ENCODE measurements at places on chromosomes 12 and 14. TPM values are rescaled to one million over a fixed set of nuclear protein-coding genes. Genes with fewer than 3 reads are reported as not detected.

DNA sequence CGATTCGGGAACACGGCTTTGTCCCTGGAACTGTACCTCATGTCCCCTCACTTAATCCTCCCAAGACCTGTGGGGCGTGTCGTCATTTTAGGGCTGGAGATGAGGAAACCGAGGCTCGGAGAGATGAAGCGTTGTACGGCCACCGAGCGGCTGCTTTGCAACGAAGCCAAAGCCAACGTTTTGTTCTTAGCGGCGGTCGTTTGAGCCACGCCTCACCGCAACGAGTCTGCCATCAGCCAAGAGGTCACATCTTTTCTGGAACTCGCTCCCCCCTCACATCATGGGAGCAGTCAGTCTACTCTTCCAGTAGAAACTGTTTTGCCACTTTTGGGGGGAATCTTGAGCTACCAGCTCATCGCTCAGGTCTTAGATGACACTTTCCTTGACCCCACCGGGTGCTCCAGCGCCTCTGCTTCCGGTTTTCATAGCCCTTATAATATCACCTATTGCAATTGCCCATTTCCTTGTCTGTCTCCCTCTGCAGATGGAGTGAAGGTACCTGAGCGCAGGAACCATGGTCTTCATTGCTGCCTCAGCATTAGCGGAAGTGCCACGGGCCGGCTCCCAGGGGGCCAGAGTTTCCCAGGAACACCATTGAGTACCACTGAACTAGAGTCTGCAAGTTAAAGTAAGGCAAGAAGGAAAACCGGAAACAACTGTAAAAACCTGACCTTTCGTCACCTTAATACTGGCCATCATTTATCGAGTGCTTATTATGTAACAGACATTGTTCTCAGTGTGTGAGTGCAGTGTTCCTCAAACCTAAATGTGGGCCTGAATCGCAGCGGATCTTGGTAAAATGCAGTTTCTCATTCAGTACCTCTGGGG is 19.6 kb downstream of the NINJ2 start:
- DNase-seq, result no peak

DNA sequence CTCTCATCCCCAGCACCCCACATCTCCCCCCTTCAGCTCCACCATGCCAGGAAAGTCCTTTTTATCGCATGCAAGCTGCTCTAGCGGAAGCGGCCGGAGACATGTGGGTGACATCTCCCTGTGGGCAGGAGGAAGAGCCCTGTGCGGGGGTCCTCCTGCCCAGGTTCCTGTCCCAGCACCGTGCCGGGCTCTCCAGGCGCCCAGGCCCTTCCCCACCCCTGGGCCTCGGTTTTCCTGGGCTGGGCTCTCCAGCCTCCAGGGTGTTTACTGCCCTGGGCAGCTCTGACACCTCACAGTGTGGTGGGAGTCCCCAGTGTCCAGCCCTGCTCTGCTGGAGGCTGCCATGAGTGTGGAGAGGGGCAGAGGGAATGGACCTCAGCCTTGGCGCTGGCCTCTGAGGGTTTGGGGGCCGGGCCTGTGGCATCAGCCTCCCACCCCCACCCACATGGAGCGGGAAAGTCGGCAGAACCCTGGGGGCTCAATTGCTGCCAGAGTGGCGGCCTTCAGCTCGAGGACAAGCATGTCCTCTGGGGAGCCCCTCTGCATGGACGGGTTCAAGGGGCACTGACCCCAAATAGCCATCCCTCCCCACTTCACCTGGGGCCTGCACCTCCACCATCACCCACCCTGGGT is 16.9 kb downstream of the ASPG start:
- DNase-seq, result no peak

GRCh38 chr14:74962046-74962445 is 6.6 kb upstream of the PGF start:
- DNase-seq, result no peak

- DNase-seq, result no peak
These were observed 102.0 kb downstream of the POLR3B start for GRCh38 chr12:106459534-106459933.

- no peak for DNase-seq
These were observed 71.4 kb upstream of the POC1B start for GRCh38 chr12:89597210-89597609.

DNA sequence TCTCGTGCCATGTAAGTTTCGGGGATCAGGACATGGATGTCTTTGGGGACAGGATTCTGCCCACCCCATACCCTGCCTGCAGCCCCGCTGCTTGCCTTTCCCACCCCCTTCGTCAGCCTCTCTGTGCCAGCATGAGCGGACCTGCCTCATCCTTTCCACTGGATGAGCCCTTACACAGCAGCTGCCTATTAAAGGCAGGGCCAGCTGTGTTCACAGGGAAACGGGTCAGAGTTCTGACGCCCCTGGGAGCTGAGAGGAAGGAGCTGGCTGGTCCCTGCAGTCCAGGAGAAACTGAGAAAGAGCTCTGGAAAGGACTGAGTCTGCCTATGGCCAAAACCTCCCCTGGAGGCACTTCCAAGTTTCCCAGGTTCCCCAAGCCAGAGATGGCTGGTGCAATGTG is 83.5 kb upstream of the NCOR2 start:
- DNase-seq, result no peak

GRCh38 chr14:101503431-101504095 is 57.7 kb upstream of the DIO3 start:
- no peak for DNase-seq

- no peak for DNase-seq
These were observed 20.2 kb downstream of the CCDC177 start for GRCh38 chr14:69554500-69554899.

DNA sequence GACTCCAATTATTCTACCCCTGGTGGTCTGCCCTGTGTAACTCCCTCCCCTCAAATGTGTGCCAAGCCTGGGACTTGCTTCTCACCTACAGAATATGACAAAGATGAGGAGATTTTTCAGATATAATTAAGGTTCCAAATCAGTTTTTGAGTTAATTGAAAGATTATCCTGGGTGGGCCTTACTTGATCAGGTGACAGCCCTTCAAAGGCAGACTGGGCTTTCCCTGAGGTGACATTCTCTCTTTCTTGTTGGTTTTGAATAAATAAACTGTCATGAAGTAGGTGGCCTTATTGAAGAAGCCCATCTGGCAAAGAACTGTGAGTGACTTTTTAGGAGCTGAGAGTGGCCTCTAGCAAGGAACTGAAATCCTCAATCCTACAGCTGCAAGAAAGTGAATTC is 106.0 kb downstream of the BRMS1L start:
- DNase-seq, result no peak

DNA sequence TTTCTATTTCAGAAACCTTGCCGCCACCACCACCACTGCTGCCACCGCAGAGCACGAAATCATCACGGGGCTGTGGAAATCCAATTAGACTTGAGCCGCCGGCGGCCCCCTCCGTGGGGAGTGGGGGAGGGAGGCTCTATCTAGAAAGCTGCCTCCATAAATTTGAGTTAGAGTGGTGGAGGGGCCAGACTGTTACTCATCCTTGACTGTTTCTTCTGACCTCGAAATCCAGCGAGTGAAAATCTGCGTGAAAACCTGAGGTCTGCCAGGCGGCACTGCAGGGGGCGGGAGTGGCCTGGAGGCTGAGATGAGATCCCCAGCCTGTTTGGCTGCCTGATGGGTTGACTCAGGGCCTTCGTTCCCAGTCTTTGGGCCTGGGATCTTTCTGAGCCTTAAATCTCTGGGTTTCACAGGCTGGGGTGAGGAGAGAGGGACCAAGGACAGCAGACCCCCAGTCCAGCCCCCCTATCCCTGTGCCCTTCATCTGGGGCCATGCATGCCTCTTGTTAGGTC is 29.9 kb downstream of the TSPAN9 start:
- DNase-seq, result no peak

GRCh38 chr14:100762901-100763300 is 36.2 kb downstream of the DLK1 start:
- no peak for DNase-seq

GRCh38 chr14:99873653-99874052 is 80.4 kb downstream of the EML1 start:
- no peak for DNase-seq

GRCh38 chr12:98388126-98388525 is 127.3 kb upstream of the TMPO start:
- no peak for DNase-seq

- DNase-seq, result no peak
These were observed 40.9 kb downstream of the DEGS2 start for GRCh38 chr14:100118396-100119011.

DNA sequence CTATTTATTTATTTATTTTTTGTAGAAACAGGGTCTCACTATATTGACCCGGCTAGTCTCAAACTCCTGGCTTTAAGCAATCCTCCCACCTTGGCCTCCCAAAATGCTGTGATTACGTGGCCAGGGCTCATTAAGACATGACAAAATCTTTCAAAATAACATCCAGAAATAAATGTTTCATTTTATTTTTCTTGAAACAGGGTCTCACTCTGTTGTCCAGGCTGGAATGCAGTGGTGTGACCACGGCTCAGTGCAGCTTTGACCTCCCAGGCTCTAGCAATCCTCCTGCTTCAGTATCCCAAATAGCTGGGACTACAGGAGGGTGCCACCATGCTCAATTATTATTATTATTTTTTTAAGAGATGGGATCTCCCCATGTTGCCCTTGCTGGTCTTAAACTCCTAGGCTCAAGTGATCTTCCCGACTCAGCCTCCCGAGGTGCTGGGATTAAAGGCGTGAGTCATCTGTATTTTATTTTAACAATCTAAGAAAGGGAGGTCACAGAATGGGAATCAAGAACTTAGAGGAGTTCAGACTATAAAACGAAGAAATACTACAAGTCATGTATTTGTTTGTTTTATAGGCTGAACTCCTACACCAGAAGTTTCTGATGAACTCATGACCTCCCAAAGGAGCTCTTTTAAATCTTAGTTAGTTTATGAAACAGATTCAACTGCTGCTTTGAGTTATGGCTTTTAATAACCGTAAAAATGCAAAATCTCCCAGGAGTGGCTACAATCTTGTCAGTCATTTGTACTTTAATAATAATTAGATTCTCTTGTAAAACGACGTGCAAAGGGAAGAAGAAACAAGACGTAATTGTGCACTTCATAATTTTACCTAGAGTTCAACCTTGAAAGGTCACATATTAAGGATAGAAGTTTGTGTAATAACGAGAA is 2.1 kb upstream of the TMEM263 start:
- no peak for DNase-seq

SLC25A21 gene
- 4.7 TPM for polyA plus RNA-seq

KRT6B gene
- polyA plus RNA-seq, result not detected

SLC6A15 gene
- 0.60 TPM for polyA plus RNA-seq

SLC2A13 gene
- 15.6 TPM for polyA plus RNA-seq

USP15 gene
- polyA plus RNA-seq, result 47.8 TPM

BHLHE41 gene
- 1.1 TPM for polyA plus RNA-seq

DHRS4L2 gene
- polyA plus RNA-seq, result 30.8 TPM

ADCK1 gene
- polyA plus RNA-seq, result 11.3 TPM

OTUB2 gene
- 4.3 TPM for polyA plus RNA-seq

MYF6 gene
- polyA plus RNA-seq, result 0.17 TPM
